Stimulated activated effector memory CD8-positive, alpha-beta T cell treated with anti-CD3 and anti-CD28 coated beads, Interleukin-12 subunit alpha, Interleukin-12 subunit beta, amount 100 ng/mL, for 72 hours (primary cell): ENCODE measurements at places on chromosomes 5 and 9.

DNA sequence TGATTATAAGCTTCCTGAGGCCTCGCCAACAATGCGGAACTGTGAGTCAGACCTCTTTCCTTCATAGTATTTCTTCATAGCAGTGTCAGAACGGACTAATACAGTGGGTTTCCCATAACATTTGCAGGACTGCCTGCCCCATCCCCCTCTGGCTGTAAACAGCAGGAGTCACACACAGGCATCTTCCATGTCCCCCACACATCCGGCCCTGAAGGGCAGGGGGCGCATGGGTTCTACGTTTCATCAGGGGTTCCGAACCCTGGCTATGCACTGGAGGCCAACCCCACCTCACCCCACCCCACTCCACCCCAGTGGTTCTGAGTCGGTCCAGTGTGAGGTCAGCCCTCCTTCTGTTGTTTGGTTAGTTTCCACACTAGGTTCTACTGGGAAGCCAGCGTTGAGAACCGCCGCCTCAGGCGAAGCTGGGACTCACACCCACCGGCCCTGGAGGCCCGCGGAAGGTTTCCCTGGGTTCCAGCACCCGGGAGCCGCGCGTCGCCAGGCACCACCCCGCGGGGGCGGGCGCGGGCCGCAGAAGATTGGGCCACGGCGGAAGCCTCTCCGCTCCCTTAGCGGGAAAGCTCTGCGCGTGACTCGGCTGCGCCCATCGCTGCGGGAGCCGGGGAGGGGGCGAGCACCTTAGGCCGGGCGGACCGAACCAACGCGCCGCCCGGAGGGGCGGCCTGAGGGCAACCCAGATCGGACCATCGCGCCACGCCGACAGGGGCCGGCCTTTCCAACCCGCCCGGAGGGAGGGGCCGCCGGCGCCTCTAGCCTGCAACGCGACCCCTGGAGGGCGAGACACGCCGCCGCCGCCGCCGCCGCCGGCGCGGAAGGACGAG lies at the start of gene RUSC2:
RUSC2 (plus strand) TSS at position 799 of the 842 bp plus-strand sequence. CDS start 56,411 bp downstream, outside the sequence.
- DNase-seq, result peak; percentile 17

DNA sequence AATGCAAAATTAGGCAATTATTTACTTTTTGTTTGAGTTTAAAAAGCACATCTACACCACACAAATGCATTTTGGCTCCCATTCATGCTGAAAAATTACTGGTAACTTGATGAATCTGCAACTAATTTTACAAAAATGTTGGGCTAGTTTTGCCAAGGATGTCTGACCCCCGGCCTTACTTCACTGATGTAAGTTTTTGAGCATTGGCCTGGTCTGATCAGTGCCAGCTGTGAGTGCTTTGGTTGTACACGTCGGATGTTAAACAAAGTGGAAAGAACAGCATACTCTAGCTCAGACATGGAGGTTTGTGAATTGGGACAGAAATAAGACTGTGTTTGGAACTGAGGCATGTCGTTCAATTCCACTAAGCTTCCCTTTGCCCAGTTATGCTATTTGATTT lies 1044.2 kb downstream of the TLE4 start:
- no peak for DNase-seq

GRCh38 chr5:115774684-115775083 lies 41.8 kb downstream of the CDO1 start:
- DNase-seq, result no peak

DNA sequence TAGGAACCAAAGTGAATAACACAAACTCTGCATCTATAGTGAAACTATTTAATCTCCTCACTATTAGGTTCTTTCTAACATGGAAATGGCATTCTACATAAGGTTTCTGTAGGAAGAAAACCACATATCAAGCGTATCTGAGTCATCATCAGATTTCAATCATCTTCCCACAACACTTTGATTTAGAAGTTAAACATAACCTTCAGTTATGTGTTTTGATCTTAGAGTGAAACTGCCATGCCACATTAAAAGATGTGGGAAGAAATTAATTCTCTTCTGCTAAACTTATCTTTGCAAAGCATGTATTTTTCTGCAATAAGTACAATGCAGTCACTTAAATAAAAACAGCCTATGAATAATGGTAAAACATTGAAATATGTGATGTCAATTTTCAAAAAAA lies 55.0 kb downstream of the MEF2C start:
- no peak for DNase-seq

DNA sequence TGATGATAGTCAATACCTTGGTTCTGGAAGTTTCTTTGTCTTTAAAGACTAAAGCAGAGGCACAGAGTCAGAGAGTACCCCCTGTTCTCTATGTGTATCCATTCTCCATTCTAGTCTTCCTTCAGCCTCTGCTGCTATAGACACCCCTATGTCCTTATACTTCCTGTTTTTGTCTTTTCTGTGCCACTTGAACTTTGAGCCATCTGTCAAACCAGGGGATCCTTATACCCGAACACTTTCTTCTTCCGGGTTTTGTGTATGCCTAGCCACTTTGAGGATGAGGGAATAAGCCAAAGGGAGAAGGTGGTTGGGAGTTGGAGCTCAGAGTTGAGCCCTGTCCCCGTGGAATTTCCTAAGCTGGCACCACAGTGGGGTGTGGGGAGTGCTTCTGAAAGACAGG lies 61.1 kb upstream of the IL6ST start:
- no peak for DNase-seq

- no peak for DNase-seq
These were observed 51.2 kb upstream of the SPATA31D4 start for GRCh38 chr9:81877047-81877446.

DNA sequence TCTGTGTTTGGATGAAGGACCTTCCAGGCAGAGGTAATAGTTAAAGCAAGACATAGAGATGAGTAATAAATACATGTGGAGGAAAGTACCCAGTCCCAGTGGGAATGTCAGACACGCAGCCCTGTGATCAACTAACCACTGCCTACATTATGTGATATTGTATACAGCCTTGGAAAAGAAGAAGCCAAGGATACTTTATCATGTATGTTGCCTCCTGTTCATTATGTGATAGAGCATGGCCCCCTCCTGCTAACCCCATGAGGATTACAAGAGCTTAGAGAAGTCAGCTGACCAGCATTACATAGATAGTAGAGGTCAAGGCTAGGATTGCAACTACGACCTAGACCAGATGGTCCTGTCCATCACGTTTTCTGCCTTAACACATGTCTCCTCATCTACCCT lies 497.0 kb upstream of the TNC start:
- DNase-seq, result no peak

GRCh38 chr5:57332361-57332760 lies 150.2 kb downstream of the ACTBL2 start:
- DNase-seq, result no peak

GRCh38 chr5:55926476-55926875 lies 68.3 kb downstream of the IL6ST start:
- no peak for DNase-seq

DNA sequence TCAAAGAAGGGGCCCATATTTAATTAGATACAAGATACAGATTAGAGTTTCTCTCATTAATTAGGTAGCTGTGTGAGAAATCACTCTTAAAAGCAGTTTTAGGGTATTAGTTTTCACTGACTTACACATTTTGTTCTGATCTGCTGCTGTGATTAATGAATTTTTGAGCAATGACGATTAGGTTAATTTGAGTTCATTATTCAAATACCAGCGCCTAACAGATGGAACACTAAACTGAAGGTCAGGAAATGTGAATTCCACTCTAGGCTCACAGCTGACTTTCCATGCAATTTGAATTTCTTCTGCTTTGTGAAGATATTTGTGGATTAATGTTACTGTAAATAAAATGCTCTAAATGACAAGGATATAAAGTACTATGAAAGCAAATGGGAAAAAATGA lies 380.6 kb downstream of the ADGRV1 start:
- DNase-seq, result no peak

- DNase-seq, result no peak
These were observed 14.9 kb upstream of the GFRA3 start for GRCh38 chr5:138289296-138289695.

DNA sequence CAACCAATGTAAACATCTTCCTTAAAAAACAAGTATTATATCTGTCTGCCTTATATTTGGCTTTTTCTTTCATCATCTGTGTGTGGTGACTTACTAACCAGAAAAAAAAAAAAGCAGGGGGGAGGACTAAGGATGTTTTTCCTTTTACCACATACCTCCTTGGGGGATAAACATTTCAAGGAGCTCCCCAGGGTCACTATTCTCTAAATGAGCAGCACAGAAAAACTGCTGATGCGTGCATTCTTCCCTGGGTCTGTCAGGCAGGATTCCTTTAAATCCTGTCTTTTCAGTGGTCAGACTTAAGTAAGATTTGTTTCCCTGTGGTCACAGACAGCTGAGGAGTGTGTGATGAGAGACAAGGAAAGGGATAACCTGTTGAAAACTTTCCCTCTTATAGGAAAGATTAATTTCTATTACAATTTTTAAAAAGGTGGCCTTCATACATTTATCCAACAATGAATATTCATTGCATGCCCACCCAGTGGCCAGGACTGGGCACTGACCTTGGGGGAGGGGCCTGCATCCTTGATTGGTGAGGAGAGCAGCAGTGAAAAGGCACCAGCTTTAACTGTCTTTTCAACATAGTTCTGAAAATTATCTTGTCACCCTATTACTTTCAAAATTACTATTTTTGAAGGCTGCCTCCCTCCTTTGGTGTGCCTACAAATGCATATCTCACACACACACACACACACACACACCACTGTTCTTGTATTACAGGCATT lies 123.1 kb downstream of the TLE4 start:
- DNase-seq, result no peak

DNA sequence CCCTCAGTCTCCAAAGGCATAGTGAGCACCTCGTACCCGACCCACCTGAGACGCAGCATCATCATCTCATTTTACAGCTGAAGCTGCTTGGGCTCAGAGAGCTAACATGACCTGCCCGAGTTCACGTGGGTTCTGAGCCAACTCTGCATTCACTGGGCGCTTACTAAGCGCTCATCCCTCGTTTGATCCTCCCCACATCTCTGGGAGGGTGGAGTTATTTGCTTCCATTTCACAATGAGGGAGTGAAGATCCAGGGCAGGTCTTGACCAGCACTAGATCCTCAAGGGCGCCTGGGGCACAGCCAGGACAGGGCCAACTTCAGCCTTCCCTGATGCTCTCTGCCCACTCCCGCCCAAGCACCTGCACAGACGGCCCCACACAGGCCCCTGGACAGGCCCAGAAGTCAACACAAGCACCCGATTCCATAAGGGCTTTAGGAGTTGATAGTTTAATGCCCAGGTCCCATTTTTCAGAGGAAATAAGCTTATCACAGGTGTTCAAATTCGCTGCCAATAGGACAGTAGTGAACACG lies 80.8 kb downstream of the HRH2 start:
- no peak for DNase-seq

GRCh38 chr5:113950186-113950585 lies 411.7 kb upstream of the KCNN2 start:
- no peak for DNase-seq

- no peak for DNase-seq
These were observed at the start of gene HSDL2 for GRCh38 chr9:112380102-112380824. Gene HSDL2 (plus strand): TSS chr9:112380108. CDS start chr9:112380164, 56 bp downstream.
